ENCODE measurements at places on chromosomes 5 and 9. TPM values are rescaled to one million over a fixed set of nuclear protein-coding genes. Genes with fewer than 3 reads are reported as not detected.
A peak's percentile ranks its signal among the peaks of the same experiment; 100 is the strongest.

GRCh38 chr5:16886793-16887345, 49.2 kb downstream of the MYO10 start:
- DNase-seq = peak; percentile 60

DNA sequence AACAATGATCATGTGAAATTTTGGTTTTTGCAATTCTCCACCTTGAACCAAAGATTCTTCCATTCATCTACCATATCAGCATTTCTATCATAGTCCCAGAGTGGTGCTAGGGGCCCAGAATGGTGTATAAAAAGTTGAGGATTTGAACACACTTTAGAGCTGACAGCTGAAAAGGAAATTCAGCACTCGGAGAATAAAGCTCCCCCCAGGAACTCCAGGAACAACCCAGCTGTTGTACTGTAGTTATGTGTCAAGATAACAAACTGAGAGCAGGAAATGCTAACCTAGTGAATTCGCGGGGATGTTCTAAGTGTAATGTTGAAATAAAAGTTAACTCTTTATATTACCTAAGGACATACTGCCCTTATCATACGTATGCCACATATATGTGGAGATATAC, 216.7 kb downstream of the NFIB start:
- peak; percentile 91 for DNase-seq

DNA sequence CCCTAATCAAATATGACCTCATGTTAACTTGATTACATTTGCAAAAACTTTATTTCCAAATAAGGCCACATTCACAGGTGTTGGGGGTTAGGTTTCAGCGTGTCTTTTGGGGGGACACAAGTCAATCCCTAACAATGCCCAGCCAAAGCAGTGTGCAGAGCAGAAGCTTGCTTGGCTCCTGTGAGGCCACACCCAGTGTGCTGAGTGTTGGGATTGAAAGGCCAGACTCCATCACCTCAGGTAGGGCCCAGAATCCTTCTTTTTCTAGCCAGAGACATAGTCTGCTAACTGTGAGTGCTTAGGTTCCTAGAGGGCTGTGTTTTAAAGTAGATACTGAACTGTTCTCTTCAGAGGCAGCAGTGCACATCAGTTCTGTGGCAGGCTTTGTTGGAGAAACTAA, 27.9 kb downstream of the KDM4C start:
- DNase-seq = no peak

- DNase-seq = peak; percentile 60
These were observed 545.4 kb upstream of the TLE4 start for GRCh38 chr9:79026316-79026715.

PRR16 gene
- total RNA-seq = 34.1 TPM

CLPTM1L gene
- total RNA-seq = 139 TPM

Measured in LHCN-M2 (cell line).